ENCODE measurements at places on chromosomes 13 and 19. TPM values are rescaled to one million over a fixed set of nuclear protein-coding genes. Genes with fewer than 3 reads are reported as not detected.

TUBB4A gene
- 0.23 TPM for total RNA-seq

SLITRK5 gene
- total RNA-seq: 0.77 TPM

RASGRP4 gene
- 1.4 TPM for total RNA-seq

PRRG2 gene
- total RNA-seq: 22.5 TPM

ZNF665 gene
- 26.1 TPM for total RNA-seq

DNA sequence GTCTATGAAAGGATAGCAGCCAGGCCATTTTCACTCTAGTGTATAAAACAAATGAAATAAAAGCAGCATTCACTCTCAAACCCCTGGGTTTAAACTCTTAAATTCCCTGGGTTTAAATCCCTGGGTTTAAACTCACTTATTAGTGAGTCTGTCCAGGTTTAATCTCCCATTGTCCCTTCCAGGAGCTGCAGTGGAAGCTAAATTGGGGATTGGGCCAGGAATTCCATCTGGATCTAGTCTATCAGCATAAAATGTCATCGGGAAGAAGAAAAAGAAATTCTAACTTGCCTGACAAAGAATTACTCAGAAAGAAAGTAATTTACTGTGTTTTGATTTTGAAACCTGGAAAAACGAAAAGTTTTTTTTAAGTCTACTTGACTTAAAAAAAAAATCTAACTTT is 54.8 kb downstream of the FRY start:
- no peak for DNase-seq
- H3K27ac ChIP-seq: no peak overlapping the region
- H3K4me1 ChIP-seq: no peaks in the 10 kb centered on the region

- no peak for DNase-seq
- H3K4me1 ChIP-seq: peaks cover 3% of the 10 kb centered on the region
- H3K4me3 ChIP-seq: no peak overlapping the region
- H3K27me3 ChIP-seq: no peaks in the 10 kb centered on the region
- H3K27ac ChIP-seq: no peak overlapping the region
Observed at GRCh38 chr13:31116224-31116623, 45.5 kb downstream of the HSPH1 start.

- H3K4me3 ChIP-seq: no peak overlapping the region
- H3K4me1 ChIP-seq: no peaks in the 10 kb centered on the region
- no peak overlapping the region for H3K27ac ChIP-seq
- no peak for DNase-seq
- no peaks in the 10 kb centered on the region for H3K36me3 ChIP-seq
- no peaks in the 10 kb centered on the region for H3K27me3 ChIP-seq
Observed at GRCh38 chr19:41646589-41647204, 19.8 kb upstream of the CEACAM4 start.

GRCh38 chr13:66546534-66547379 is 683.4 kb downstream of the PCDH9 start:
- H3K27me3 ChIP-seq: no peaks in the 10 kb centered on the region
- H3K4me3 ChIP-seq: no peak overlapping the region
- no peak for DNase-seq
- no peaks in the 10 kb centered on the region for H3K4me1 ChIP-seq

DNA sequence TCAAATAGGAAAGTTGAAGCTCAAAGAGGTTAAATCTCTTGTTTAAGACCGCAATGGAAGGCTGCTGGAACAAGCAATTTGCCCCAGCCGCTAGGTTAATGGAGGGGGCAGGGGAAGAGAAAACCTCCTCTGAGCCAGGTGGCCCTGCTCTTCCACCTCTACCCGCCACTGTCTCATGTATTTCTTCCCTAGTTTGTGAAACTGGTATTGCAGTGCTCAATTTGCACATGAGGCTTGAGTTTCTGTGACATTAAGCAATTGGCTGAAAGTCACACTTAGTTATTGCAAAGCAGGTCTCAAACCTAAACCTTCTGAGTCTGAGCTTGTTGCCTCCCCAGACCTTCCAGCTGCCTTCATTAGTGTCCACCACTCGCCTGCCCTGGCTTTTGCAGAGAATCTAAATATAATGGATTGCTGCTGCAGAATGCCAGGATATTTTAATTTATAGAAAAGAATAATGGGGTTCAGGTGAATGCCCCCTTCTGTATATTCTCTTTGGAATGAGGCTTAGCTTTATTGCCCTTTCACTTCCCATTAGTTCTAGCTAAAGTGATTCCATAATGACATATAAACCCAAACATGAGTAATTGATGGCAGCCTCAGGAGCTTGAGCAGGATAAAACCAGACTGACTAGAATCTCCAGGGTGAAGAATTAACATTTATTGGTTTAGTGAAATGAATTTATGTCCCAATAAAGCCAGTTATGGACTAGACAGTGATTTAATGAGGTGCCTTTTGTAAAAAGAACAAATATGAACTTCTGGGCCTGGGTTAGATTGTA is 27.0 kb upstream of the OLFM4 start:
- peaks cover 5% of the 10 kb centered on the region for H3K4me1 ChIP-seq
- DNase-seq: peak; percentile 16
- H3K4me3 ChIP-seq: no peak overlapping the region
- no peaks in the 10 kb centered on the region for H3K27me3 ChIP-seq
- no peaks in the 10 kb centered on the region for H3K36me3 ChIP-seq

DNA sequence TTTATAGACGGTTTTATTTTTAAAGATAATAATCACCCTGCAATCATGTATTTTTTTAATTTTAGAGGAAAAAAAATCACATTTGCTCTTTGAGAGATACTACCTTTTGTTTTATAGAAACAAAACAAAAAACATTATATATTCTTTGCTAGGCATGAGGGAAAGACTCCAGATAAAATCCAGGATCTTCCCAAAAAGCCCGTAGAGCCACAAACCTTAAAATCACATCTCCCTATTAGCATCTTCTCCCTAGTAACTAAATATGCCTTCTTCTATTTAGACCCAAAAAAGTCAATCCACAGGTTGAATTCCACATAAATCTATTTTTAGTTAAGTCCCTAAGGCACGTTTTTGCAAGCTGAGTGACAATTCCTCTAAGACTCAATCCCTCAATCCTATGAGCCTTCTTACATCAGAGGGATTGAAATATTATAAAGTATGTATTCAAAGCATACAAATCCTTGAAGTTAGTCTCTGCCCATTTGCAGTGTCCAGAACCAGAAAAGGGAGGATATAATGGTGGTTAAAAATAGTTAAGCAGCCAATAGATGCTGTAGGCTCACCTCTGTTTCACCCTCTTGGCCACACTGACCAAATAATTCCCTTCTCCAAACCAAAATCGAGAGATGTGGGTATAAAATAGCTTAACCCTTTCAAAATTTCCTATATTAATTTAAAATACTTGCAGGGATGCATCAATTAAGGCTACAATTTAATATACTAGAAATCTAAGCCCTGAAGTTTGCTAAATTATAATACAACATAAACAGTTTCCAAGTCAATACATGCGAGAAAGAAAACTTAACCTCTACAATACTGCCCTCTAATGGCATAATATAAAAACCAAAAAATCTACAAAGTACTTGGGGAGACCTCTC is 64.0 kb downstream of the SERP2 start:
- H3K4me1 ChIP-seq: peaks cover 3% of the 10 kb centered on the region
- no peak for DNase-seq
- peak overlapping the region; percentile 98 for H3K27ac ChIP-seq

DNA sequence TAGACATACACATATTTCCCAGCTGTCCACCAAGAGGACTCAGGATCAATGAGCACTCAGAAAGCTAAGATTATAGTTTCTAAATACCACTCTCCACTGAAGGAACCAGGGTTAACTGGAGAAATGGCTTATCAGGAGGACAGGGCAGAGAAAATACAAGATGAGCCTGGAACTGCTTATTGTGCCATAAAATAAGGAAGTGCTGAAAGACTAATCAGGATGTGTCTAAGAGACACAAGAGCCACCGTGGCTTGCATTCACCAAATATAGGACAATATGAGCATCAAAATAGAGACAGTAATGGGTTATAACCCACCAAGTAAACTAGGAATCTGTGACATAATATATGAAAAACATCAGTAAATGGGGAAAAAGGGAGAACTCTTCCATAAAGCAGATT is 32.8 kb downstream of the KLF12 start:
- no peak for DNase-seq
- H3K4me3 ChIP-seq: no peak overlapping the region
- no peaks in the 10 kb centered on the region for H3K27me3 ChIP-seq
- no peaks in the 10 kb centered on the region for H3K4me1 ChIP-seq
- no peaks in the 10 kb centered on the region for H3K36me3 ChIP-seq
- no peak overlapping the region for H3K27ac ChIP-seq

GRCh38 chr19:4357095-4357797 is 13.9 kb downstream of the MPND start:
- no peak overlapping the region for H3K27ac ChIP-seq
- H3K4me1 ChIP-seq: no peaks in the 10 kb centered on the region
- no peak overlapping the region for H3K4me3 ChIP-seq
- H3K36me3 ChIP-seq: peaks cover 10% of the 10 kb centered on the region
- DNase-seq: no peak

- H3K4me3 ChIP-seq: no peak overlapping the region
- no peaks in the 10 kb centered on the region for H3K36me3 ChIP-seq
- no peaks in the 10 kb centered on the region for H3K27me3 ChIP-seq
- no peaks in the 10 kb centered on the region for H3K4me1 ChIP-seq
- no peak for DNase-seq
- H3K27ac ChIP-seq: no peak overlapping the region
Observed at GRCh38 chr13:77375560-77376108, 48.7 kb upstream of the MYCBP2 start.

IGFL2 gene
- not detected for total RNA-seq

DNA sequence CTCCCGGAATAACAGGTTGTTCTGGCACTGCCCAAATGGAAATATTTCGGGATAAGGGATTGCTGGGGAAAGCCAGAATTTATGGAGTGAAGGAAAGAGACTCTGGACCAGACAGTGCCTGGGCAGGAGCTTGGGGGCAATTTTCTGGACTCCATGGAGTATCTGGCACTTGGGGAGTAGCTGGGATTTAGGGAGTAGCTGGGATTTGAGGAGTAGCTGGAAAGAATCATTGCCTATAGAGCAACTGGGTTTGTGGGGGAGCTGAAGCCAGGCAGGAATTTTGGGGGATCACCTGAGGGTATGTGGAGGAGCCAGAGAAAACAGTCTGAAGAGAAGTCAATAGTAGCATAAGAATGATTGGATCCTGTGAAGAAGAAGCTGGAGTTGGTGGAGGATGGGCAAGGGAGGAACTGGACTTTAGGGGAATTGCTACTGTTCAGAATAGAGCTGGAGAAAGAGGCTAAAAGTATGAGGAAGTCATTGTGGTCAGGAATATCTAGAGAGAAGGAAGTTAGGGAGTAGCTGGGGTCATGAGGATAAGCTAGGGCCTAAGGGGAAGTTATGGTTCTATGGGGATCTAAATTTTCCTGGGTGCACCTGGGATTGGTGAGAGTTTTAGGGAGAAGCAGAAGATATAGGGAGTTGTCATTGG is 14.8 kb downstream of the FSD1 start:
- DNase-seq: no peak
- H3K36me3 ChIP-seq: no peaks in the 10 kb centered on the region
- H3K27me3 ChIP-seq: no peaks in the 10 kb centered on the region

ZNF417 gene
- total RNA-seq: 17.0 TPM

DNA sequence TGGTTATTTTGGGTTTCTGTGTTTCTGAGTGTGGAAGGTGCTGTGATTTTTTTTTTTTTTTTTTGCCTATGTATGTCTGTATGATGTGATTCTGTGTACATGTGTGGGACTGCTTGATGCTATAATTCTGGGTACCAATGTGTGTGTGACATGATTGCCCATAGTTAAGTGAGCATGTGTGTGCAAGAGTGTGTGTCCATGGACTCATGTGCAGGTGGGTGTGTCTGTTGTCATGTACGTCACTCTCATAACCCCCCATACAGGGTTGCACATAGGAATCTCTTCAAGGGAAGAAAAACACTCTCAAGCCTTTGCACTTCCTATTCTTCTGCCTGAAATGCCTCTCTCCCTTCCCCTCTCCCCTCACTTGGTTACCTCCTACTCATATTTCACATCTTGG is 2.5 kb upstream of the PPP5C start:
- H3K27me3 ChIP-seq: no peaks in the 10 kb centered on the region
- no peak overlapping the region for H3K4me3 ChIP-seq
- no peaks in the 10 kb centered on the region for H3K36me3 ChIP-seq
- no peak for DNase-seq

DNA sequence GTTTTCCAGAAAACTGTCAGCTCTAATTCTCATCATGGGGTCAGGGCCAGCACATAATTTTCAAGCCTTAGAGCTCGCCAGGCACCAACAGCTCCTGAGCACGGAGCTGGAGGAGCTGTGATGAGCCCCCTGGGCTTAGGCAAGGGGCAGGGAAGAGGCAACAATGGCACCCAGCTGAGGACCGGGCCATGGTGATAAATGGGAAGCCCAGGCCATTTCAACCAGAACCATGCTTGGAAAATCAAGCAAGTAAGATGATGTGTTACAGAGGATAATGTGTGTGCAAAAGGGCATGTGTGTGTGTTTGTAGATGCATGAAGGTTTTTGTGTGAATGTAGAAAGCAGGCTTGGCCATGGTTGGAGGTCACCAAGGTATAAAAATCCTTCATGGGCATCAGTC is 66.8 kb upstream of the UBAC2 start:
- H3K27ac ChIP-seq: no peak overlapping the region
- no peak overlapping the region for H3K4me3 ChIP-seq
- H3K36me3 ChIP-seq: no peaks in the 10 kb centered on the region
- H3K27me3 ChIP-seq: no peaks in the 10 kb centered on the region
- DNase-seq: no peak

GRCh38 chr13:34011552-34012085 is 193.7 kb downstream of the RFC3 start:
- H3K27me3 ChIP-seq: no peaks in the 10 kb centered on the region
- H3K36me3 ChIP-seq: no peaks in the 10 kb centered on the region
- no peaks in the 10 kb centered on the region for H3K4me1 ChIP-seq
- no peak overlapping the region for H3K4me3 ChIP-seq

DNA sequence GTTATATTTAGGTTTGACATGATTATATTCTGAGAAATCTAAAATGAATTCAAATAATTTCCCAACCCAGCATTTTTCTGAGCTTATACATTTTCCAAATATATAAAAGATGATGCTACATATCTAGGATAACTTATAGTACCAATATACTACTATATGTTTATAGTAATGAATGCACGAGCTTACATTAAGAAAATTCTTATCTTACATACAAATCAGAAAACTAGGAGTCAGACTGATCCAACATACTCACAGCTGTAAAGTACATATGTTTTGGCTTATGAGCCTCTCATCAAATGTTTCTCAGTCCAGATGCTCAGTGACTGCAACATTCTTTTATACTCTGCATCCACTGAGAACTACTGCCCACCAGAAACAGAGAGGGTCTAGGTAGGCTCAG is 491.3 kb upstream of the KLF12 start:
- H3K27me3 ChIP-seq: no peaks in the 10 kb centered on the region
- DNase-seq: no peak
- H3K27ac ChIP-seq: no peak overlapping the region
